Adipose tissue (tissue), 3 donors: ENCODE measurements at places on chromosomes 7 and 10. TPM values are rescaled to one million over a fixed set of nuclear protein-coding genes. Genes with fewer than 3 reads are reported as not detected.

ARID5B gene
- 3.3 TPM for polyA plus RNA-seq

ZNF487 gene
- polyA plus RNA-seq: 4.2 TPM

ARF5 gene
- 152 TPM for polyA plus RNA-seq

TMEM229A gene
- polyA plus RNA-seq: 0.04 TPM

C10orf143 gene
- 4.2 TPM for polyA plus RNA-seq

ITPRID1 gene
- polyA plus RNA-seq: not detected

KCNIP2 gene
- polyA plus RNA-seq: 12.0 TPM

ANKRD1 gene
- polyA plus RNA-seq: 5.6 TPM

SHTN1 gene
- polyA plus RNA-seq: 3.2 TPM

DGKI gene
- 0.03 TPM for polyA plus RNA-seq

TDRD1 gene
- polyA plus RNA-seq: 0.25 TPM

ARHGAP12 gene
- 7.8 TPM for polyA plus RNA-seq

LOXL4 gene
- 2.8 TPM for polyA plus RNA-seq

MOGAT3 gene
- polyA plus RNA-seq: not detected

PDGFA gene
- 40.2 TPM for polyA plus RNA-seq

C10orf67 gene
- not detected for polyA plus RNA-seq

SPAG6 gene
- polyA plus RNA-seq: 0.06 TPM

WNT8B gene
- not detected for polyA plus RNA-seq

TFEC gene
- 0.52 TPM for polyA plus RNA-seq

CTAGE6 gene
- not detected for polyA plus RNA-seq

ATOH7 gene
- not detected for polyA plus RNA-seq

MAPK8 gene
- 11.2 TPM for polyA plus RNA-seq

CCDC172 gene
- polyA plus RNA-seq: not detected

CLRN3 gene
- not detected for polyA plus RNA-seq
